CD4-positive, alpha-beta T cell treated with Interleukin-10 for 1 hour (primary cell): ENCODE measurements at places on chromosomes 2 and 18.

GRCh38 chr2:214774108-214774507 lies 35.4 kb downstream of the BARD1 start:
- no peak for DNase-seq

DNA sequence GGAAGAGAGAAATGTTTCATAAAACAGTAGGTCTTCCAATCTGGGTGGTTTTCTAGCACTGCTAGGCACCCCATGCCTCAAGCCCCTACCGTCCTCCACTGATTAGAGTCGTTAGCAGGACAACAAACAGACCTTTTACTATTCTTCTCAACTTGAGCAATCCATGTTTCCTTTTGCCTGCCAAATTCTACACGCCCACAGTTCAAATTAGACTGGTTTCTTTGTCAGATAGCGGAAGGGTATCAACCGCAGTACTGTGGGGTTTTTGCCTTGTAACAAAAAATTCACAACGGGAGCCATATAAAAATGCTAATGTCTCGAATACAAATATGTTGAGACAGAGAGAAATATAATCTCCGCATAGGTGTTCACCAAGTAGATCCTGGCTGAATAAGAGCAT lies 59.9 kb downstream of the VIT start:
- DNase-seq = no peak

- no peak for DNase-seq
Measured at GRCh38 chr2:177542396-177542795, 149.8 kb downstream of the AGPS start.

- DNase-seq = no peak
Measured at GRCh38 chr2:164812378-164812777, 29.2 kb downstream of the COBLL1 start.

DNA sequence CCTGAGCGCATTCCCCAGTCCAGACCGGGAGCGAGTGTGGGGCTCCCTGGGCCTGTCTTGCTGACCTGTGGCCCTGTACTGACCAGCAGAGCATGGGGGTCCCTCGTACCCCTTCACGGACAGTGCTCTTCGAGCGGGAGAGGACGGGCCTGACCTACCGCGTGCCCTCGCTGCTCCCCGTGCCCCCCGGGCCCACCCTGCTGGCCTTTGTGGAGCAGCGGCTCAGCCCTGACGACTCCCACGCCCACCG lies 5.3 kb downstream of the NEU4 start:
- no peak for DNase-seq

GRCh38 chr18:54416436-54416835 lies 58.7 kb downstream of the C18orf54 start:
- no peak for DNase-seq
